ENCODE measurements at places on chromosomes 12 and 14.

DNA sequence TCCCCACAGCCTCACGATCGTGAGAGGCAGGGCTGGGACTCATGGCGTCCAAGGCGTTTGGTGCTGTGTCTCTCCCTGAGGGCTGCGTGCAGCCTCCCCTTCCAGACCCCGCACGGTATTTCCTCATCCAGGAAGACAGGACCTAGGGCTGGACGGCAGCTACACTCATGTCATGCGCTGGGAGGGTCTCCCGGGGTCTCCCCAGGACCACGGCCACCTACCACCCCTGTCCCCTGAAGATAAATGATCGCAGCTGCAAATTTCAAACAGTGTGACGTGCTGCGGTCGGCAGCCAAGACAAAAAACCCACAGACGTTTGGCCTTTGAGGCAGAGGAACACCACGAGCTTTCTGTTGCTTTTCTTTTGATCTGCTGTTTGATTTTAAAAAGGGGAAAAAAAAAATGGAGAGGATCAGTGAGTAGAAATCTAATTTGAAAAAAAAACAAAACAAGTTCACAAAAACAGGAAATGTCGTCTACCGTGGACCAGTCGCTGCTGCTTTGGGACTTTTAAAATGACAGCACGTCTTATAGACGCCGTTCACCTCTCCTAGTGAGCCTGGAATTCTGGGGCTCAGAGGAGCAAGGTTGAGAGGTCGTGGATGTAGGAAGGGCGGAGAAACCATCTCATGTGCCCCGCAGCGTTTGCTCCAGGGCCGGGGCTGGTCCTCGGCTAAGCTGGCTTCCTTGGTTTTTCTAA, 237.6 kb downstream of the SLC41A2 start:
- no peak for DNase-seq

GRCh38 chr12:46160101-46160980, 108.5 kb downstream of the SLC38A1 start:
- DNase-seq: peak; percentile 36

GRCh38 chr12:716506-716905, 35.9 kb upstream of the WNK1 start:
- DNase-seq: no peak

DNA sequence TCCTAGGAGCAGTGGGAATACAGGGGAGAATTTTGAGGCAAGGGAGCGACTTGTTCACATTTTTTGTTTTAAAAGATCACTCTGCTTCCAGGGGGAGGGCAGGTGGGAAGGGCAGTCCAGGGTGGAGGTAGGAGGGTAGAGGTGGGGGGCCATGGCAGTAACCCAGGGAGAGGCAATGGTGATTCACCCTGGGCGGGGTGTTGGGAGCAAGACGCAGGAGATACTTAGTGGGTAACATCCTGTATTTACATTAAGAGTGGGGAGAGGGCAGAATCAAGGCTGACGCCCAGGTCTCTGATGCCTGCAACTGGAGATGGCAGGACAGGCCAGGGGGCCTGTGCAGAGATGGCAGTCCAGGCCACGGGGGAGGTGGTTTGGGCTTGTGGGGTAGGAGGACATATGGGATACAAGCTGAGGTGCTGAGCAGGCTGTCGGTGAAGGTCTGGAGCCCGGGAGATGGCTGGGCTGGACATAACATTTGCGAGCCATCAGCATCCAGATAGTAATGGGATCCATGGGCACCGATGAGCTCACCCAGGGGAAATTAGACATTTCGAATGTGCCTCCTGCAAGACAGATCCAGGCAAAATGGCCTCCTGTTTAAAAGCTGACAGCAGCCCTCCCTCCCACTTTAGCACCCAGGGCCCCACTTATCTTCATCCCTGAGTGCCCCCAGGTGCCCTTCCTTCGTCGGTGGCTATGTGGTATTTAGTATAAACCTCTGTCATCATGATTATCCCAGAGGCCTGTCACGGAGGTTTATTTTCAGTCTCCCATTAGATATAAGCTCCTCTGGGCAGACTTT, 9.3 kb downstream of the EML1 start:
- no peak for DNase-seq

DNA sequence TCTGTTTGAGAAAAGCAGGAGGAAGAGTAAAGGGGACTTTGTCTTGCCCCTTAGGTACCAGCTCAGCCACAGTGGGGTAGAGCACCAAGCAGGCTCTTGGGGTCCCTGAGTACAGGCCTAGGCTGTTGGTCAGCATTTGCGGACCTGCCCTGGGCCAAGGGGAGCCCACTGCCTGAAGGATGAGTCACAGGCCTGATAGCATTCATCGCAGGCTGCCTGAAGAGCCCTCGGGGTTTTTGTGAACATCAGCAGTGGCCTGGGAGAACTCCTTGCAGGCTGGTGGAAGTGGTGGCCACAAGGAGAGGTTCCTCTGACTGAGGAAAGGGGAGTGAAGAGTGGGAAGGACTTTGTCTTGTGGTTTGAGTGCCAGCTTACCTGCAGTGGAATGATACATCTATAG, 25.0 kb upstream of the P2RX7 start:
- no peak for DNase-seq

- DNase-seq: no peak
Observed at GRCh38 chr14:68634874-68635595, 157.8 kb downstream of the ZFP36L1 start.

DNA sequence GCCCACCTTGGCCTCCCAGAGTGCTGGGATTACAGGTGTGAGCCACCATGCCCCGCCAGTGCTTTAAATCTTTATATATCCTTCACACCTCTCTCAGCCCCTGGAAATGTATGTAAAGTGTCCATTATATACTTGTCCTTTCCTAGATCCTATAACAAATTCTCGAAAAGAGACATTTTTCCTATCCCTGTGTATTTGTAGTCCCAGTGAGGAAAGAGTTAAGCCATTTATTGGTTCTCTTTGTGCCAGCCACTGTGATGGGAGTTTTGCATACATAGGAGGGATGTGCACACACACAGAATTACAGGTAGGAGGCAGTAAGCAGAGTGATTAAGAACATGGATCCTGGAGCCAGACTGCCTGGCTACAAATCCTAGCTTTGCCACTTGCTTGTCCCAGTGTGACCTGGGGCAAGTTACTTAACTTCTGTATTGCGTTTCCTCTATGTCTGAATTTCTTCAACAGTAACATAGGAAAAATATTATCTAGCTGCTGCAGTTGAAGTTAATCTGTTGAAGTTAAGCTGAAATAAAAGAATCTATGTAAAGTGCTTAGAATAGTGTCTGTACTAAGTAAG, 2.1 kb upstream of the RABGGTA start:
- DNase-seq: no peak

DNA sequence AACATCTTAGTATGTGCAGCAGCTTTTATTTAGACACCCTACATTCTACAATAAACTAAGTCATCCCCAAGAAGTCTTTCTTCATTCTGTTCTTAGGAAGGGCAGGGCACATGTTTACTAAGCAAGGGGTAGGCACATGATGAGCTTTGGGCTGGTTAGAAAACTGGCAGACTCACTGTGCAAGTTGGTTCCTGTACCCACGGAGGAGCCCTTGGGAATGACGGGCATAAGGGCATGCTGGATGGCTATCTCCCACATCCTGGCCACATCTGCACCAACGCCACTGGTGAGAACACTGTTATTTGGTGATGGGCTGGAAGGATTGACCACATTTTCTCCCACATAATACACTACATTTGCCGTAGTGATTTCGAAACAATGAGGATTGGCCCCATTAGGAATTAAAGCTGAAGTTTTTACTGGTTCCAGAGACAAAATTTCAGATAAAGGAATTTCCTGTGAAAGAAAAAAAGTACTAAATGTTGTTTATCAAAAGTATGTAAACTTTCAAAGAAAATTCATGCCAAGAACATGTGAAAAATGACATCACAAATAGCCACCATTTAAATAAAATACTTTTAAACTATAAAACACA, 297.0 kb downstream of the PRKD1 start:
- DNase-seq: no peak

GRCh38 chr14:21275261-21275858, 4.5 kb upstream of the RPGRIP1 start:
- no peak for DNase-seq

DNA sequence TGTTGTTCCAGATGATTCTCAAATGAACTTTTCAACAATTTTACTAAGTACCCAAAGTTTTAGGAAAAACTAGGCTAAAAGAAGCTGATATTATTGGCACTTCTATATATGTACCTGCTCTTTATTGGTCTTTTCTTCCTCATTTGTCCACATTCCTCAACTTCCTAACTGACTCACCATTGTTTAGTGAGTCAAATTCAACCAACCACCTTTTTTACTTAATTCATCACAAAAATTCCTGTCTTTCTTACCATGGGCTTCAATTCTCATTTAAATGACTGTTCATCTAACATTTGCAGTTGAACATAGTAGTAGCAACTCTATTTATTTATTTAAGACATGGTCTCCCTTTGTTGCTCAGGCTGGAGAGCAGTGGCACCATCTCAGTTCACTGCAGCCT, 47.6 kb upstream of the SLC2A13 start:
- no peak for DNase-seq

DNA sequence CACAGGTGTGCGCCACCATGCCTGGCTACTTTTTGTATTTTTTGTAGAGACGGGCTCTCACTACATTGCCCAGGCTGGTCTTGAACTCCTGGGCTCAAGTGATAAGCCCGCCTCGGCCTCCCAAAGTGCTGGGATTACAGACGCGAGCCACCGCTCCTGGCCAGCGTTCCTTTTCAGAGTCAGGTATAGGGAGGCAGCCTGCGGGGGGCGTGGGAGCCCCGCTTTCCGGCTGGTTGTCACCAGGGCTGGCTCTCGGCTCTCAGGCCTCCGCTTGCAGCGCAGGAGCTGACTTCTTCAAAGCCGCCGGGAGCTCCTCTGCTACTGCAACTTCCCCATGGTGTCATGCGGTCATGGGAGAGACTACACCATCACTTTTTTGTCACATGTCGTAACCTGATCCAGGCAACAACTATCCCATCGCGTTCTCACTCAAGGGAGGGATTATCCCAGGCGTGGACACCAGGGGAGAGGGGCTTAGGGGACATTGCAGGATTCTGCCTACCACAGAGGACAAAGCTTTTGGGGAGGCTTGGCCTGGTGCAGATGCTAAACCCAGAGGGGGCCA, 129.4 kb downstream of the SCARB1 start:
- DNase-seq: no peak

GRCh38 chr12:66187821-66188220, 1.2 kb upstream of the IRAK3 start:
- no peak for DNase-seq

GRCh38 chr12:109167781-109168180, 51.4 kb downstream of the ACACB start:
- no peak for DNase-seq

DNA sequence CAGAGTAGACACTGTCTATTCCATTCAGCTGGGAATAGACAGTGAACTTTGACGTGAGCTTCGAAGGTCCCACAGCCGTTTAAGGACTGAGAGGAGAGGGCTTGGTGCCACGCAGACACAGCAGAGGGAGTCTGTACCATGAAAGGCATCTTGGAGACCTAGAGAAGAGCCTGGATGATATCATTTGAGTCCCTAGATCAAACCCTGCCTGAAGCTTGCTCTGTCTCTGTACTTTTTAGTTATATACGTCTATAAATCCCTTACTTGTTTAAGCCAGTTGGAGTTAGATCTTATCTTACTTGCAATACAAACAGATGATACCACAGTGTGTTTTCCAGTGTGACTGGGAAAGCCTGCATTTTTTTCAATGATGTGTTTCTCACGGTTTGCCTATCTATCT, 128.9 kb upstream of the RTL1 start:
- no peak for DNase-seq

- DNase-seq: peak; percentile 20
Observed at GRCh38 chr12:69851976-69852375, 26.9 kb downstream of the MYRFL start.

DNA sequence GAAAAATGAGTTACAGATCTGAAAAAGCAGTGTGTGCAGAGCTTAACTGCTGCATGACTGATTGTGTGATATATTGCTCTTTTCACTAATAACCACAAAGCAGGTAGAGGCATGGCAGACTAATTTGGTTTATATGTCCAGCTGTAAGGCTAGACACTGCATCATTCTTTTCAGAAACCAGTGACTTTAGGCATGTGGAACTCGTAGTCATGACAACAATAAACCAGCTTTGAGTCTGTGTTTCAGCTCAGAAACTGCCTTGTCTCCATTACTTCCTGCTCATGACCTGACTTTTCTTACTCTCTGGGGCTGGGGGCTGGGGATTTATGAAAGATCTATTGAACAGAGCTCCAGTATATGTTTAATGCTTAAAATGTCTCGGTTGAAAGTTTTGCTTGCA, 146.8 kb upstream of the LRIG3 start:
- no peak for DNase-seq

DNA sequence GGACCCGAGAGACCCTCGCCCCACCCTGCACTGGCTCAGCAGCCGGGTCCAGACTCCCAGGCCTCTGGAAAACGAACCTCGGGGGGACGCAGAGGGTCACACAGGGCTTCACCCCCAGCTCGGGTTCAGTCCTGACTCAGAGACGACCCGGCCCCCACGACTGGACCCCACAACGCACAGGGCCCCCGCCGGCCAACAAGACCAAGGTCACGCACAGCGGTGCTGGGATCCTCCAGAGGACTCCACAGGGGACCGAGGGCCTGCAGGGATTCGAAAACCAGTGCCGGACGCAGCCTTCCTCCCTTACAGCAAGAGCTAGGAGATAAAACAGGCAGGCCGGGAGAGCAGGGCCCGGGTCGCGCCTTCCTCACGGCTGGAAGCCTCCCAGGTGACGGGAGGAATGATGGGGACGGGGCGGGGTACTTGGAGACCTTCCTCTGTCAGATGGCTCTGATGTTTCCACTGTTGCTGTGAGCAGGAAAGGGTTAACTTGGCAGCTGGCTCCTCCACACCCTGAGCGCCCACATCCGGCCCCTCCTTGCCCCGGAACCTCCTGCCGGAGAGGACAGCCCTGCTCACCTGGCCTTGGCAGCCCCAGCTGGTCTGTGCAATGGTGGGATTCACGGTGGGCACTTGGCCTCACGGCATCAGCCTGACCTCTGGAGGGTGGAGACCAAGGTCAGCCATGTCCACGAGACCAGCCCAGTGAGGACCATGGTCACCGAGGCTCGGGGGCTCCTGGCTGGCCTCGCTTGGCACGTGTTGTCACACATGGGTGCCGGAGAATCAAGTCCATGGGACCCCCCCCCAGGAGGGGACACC, 46.2 kb downstream of the GALNT9 start:
- no peak for DNase-seq

GRCh38 chr14:52078721-52079120, 9.9 kb upstream of the NID2 start:
- DNase-seq: no peak

DNA sequence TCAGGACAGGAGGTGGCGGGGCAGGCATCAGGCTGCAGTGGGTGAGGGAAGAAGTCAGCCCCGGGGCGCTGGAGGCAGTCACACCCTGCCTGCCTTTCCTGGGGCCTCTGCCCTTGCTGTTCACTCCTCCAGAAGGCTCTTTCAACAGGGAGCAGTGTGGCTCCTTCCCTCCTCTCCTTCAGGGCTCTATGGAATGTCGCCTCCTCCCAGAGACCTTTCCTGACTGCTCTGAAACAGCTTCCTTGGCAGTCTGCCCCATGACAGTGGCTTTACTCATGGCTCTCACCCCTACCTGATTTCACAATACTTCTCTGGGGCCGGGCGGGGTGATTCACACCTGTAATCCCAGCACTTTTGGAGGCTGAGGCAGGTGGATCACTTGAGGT, 7.1 kb downstream of the RHOF start:
- DNase-seq: peak; percentile 77

- DNase-seq: peak; percentile 55
Observed at GRCh38 chr12:68406134-68406576, 74.0 kb upstream of the MDM1 start.

GRCh38 chr14:71338153-71338552, 430.9 kb downstream of the PCNX1 start:
- no peak for DNase-seq

Measured in fibroblast of skin of left biceps (primary cell).